ENCODE measurements at places on chromosomes 2 and 18.
A peak's percentile ranks its signal among the peaks of the same experiment; 100 is the strongest.

DNA sequence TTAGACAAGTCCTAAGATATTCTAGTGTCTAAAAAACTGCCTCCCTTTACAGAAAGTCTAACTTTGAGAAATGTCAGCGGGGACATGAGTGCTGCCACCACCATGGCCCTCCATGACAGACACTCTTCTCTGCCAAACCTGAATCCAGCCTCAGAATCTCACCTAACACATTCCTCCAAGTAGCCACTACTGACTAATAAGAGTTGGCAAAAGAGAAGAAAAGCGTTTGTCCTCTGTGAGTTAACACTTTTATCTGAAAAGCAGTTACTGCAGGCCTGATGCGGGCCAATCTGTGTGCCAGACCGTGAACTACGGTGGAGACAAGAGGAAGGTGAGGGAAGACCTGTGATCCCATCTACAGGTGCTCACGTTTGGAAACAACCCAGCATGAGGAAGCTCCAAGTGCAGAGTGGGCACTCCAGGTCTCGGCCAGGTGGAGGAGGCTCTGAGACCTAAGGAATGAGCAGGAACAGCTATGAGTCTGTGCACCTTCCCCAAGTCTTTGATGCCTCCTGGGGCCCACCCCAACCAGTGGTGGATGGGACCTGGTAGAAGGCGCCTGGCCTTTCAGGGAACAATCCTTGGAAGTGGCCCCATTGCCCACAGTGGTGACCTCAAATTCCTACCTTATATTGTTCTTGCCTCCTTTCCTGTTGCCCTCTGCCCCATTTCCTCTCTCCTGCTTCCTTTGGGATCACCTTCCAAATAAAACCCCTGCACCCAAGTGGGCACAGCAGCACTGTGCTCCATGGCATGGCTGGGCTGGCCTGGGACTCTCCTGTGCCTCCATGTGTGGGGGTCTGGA is 91.6 kb downstream of the BIN1 start:
- DNase-seq: no peak

DNA sequence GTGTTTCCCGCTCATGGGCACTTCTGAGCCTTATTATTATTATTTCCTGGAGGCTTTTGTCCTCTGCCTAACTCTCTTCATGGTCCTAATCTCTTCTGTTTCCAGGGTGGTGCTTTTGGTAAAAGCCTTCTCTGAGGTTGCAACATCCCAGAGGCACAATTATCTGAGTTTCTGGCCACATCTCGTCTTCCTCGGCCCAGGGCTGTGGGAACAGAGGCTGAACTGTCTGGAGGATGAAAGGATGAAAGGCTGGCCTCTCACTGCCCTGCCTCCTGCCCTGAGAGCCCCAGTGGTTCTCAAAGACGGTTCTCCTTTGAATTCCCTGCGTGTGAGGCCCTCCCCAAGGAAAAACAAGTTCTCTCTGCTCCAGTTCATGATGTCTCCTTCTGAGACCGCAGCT is 13.8 kb downstream of the GYPC start:
- no peak for DNase-seq

GRCh38 chr2:28185891-28186290 is 206.8 kb upstream of the FOSL2 start:
- no peak for DNase-seq

GRCh38 chr18:37484983-37485834 is 80.4 kb downstream of the CELF4 start:
- DNase-seq: no peak

DNA sequence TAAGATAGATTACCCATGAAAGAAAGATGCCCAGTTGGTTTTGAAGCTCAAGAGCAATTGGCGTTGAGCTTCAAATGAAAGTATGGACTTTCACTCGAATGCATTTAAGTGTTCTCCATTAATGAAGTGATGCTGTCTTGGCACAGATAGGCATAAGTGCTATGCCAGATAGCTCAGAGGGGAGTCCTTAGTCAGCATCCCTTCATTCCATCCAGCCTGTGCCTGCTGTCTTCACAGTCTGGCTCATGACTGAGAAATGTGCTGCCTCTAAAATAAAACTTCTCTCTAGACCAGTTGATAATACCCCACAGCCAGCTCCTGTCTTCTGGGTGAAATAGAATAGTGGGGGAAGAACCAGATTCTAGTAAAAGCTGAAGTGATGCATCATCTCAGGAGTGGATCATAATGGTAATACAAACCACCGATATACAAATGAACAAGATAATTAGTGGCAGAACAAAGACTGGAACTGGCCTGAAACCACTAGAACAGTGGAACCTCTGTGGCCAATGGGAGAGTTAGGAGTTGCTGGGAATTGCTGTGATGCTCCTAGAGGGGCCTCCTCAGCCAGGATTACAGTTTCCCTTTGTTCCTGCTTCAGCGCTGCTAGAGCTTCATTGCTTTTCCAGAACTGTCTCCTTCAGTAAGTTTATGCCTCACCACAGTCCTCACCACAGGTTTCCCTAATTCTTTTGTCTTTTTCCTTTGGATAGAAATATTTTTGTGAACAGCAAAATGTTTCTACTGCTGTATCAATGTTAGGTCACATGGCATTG is 359.3 kb downstream of the KIAA1328 start:
- no peak for DNase-seq

DNA sequence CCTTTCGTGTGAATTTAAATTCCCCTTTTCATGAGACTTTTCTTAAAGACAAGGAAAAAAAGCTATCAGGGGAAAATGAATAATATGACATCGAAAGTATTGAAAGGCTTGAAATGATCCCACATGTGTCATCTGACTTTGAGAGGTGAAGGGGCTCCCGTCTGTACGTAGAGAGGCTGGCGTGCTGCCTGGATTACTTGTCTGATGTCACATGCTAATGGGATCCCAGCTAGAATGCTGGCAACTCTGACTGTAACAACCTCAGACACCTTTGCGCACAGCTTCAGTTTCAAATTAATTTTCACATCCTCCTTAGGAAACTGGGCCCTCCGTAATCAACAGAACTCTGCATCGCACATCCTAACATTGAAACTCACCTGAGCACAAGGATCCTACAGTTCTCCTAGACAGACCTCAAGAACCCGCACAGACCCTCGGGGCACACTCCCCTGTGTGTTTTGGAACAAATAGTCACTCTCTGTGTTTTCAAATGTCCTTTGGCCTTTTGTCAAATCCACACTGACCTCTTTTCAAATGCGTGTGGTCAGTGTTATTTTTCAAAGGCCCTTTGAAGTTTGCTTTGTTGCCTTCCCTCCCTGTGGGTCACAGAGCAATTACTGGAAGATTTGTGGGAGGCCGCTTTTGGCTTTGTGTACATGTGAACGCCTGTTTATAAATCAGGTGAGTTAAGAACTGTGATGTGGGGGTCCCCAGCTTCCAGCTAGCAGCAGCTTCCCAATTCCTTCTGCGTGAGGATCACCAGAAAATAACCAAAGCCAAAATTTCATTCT is 65.9 kb downstream of the IL1R2 start:
- no peak for DNase-seq

DNA sequence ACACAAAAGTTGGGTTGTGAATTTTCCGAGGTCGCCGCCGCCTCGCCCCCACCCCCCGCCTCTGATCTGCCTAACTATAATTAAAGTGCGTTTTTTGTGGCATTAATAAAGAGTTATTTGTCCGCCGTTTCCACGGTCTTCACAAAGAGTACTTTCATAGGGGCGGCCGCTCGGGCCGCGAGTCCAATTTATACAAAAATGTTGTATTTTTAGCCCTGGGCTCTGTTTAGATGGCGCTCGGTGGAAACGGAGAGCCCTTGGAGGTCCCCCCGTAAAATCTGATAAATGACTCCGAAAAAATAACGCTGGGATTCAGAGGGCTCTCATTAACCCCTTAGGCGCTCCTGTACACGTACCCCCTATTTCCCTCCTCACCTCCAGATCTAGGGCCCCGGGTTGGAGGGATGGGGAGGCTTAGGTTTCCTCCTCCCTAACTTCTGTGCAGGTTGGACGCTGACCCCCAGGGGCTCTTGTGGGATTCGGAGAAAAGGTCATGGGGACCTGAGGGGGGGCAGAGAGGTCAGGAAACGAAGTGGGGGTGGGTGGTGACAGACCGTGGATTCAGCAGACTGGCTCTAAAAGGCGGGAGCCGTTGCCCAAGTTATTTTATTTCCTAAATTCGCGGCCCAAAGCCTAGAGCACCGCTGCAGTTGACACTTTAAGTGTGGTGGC is 1.9 kb downstream of the CYP26B1 start:
- no peak for DNase-seq

DNA sequence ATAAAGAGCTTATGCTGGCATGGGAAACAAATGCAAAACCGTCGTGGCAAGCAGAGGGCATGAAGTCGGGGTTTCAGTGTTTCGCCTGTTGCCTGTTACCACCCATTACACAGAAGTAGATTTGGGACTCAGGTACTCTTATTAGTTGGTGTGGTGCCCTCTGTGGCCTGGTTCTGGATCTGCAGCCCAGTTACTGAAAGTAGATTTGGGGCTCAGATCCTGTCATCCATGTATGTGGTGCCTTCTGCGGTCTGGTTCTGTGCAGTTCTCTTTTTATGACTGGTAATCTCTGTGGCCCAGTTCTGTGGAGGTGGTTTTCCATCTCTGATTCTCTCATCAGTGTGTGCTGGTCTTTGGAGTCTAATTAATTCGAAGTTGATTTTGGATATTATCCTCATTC is 45.2 kb downstream of the ADNP2 start:
- DNase-seq: peak; percentile 34

DNA sequence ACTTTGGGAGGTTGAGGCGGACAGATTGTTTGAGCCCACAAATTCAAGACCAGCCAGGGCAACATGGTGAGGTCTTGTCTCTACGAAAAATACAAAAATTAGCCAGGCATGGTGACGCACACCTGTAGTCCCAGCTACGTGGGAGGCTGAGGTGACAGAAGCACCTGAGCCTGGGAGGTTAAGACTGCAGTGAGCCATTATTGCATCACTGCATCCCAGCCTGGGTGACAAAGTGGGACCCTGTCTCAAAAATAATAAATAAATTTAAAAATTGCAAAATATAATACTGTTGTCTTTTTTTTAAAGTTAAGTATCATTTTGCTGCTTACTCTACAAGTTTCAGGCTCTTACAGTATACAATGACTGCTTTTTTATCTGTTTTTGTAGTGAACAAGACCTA is 4.0 kb upstream of the ANKRD12 start:
- DNase-seq: no peak

DNA sequence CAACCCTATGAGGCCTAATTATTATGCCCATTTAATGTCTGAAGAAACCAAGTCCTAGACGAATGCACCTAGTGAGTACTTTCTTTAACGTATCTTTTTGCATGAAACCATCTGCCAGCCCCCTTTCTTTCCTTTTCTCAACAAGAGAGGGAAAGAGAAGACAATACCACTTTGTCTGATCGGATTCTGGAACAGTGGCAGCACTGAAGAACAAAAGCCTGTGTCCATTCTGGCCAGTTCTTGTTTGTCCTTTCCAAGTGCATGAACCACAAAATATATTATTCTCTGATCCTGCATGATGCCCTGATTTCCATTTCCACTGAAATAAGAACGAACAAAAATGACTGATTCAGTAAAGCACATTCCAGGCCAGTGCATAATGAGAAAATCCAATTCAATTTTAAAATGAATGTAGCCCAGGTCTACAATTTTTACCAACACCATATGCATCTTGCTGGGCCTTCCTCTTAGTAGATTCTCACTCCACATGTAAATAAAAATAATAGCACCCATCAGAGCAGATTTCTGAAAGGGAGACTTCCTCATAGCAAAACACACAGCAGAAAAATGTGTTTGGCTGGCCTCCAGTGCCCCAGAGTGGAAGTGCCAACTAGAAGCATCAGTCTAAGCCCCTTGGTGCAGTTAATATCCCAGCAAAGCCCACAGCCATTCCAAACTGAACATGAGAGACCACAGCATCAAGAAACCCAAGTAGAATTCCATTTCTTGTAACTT is 422.6 kb upstream of the ID2 start:
- DNase-seq: no peak

DNA sequence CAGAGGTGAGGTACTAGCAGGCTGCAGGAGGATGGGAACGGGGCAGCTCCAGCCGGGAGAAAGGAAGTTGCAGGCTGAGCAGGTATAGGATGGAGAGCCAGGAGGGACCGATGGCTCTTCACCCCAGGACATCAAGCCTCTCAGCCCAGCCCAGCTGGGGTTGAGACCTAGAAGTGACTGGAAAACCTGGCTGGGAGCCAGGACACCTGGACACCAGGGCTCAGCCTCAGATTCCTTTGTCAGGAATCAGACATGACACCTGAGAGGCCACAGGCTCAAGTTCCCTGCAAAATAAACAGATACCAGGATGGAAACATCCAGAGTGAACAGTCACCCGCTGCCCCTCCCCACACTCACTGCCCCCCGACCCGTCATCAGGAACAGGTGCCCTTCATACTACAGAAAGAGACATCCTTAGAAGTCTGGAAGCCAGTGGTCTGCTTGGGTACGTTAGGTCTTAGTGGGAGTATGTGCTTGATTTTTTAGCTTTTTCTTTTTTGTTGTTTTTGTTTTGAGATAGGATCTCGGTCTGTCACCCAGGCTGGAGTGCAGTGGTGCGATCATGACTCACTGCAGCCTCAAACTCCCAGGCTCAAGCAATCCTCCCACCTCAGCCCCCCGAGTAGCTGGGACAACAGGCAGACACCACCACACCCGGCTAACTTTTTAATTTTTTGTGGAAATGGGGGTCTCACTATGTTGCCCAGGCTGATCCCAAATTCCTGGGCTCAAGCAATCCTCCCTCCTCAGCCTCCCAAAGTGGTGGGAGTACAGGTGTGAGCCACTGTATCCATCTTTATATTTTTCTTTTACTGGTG is 95.7 kb upstream of the STPG4 start:
- DNase-seq: no peak

DNA sequence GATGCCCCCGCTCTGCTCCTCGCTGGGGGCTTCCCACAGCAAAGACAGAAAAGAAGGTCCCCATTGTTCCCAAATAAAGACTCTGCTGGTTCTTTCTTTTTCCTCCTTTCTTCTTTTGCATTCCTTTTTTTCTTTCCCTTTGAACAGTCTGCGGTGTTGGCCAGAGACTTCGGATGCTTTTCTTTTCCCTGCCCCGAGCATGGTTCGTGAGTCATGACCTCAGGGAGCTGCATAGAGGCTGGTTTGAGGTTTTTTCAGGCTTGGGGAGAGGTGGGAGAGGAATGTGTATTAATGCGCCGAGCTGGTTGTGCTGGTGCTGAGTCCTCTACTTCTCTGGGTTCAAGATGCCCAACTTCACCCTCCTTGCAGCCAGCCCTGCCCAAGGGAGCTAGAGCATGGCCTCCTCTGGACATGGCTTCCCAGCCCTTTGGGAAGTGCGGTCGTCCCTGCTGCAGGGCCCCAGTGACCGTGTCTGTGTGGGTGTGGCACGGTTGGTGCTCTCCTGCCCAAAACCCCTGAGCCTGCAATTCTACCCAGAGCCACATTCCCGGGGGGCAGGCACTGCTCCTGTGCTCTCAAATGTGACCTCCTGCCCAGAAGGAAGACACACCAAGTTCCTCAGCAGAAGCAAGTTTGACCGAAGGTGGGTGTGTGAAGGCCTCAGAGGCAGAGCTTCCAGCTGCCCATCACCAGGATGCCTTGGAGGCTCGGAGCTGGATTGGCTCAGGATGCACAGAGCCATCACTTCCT is 9.0 kb upstream of the ARHGEF4 start:
- no peak for DNase-seq

- DNase-seq: no peak
Measured at GRCh38 chr2:224284134-224284946, 117.6 kb downstream of the FAM124B start.

- DNase-seq: no peak
Measured at GRCh38 chr2:84132370-84132769, 326.7 kb downstream of the SUCLG1 start.

Measured in activated CD8-positive, alpha-beta memory T cell treated with anti-CD3 and anti-CD28 coated beads, Interleukin-2, amount 50 U/mL, for 4 hours (primary cell).